ENCODE measurements at places on chromosomes 4 and X. TPM values are rescaled to one million over a fixed set of nuclear protein-coding genes. Genes with fewer than 3 reads are reported as not detected.

The SRPK3 gene
- not detected for polyA plus RNA-seq

The CITED1 gene
- 0.14 TPM for polyA plus RNA-seq

The ZNF674 gene
- polyA plus RNA-seq: 0.65 TPM

The PPARGC1A gene
- polyA plus RNA-seq: 1.1 TPM

The AMBN gene
- polyA plus RNA-seq: not detected

The AFM gene
- polyA plus RNA-seq: not detected

The CD99L2 gene
- polyA plus RNA-seq: 16.7 TPM

The GABRA4 gene
- polyA plus RNA-seq: not detected

The SMR3B gene
- not detected for polyA plus RNA-seq

The PLP1 gene
- polyA plus RNA-seq: not detected

The GAB3 gene
- polyA plus RNA-seq: 6.2 TPM

The ADRA2C gene
- polyA plus RNA-seq: not detected

The TRIM75 gene
- not detected for polyA plus RNA-seq

The NKX3-2 gene
- not detected for polyA plus RNA-seq

The CT45A2 gene
- polyA plus RNA-seq: not detected

The EXOC1L gene
- polyA plus RNA-seq: not detected

The MAOB gene
- not detected for polyA plus RNA-seq

The BLTP1 gene
- 3.3 TPM for polyA plus RNA-seq

The RPL39 gene
- polyA plus RNA-seq: 1,931 TPM

The FTSJ1 gene
- 36.6 TPM for polyA plus RNA-seq

The PAK3 gene
- not detected for polyA plus RNA-seq

The PITX2 gene
- not detected for polyA plus RNA-seq

The SLC25A14 gene
- 4.1 TPM for polyA plus RNA-seq

The CTAG2 gene
- not detected for polyA plus RNA-seq

The PDCL2 gene
- not detected for polyA plus RNA-seq

The IBSP gene
- not detected for polyA plus RNA-seq

The BEX4 gene
- polyA plus RNA-seq: 28.6 TPM

The CT45A10 gene
- polyA plus RNA-seq: not detected

The HHIP gene
- not detected for polyA plus RNA-seq

The AREG gene
- 0.97 TPM for polyA plus RNA-seq

The SPIN2A gene
- polyA plus RNA-seq: not detected

The MAGEA1 gene
- not detected for polyA plus RNA-seq

The ZNF711 gene
- not detected for polyA plus RNA-seq

The ARR3 gene
- polyA plus RNA-seq: not detected

The GNL3L gene
- 13.0 TPM for polyA plus RNA-seq

The COMMD8 gene
- polyA plus RNA-seq: 90.8 TPM

The GAGE12F gene
- polyA plus RNA-seq: not detected

The VCX3A gene
- not detected for polyA plus RNA-seq

The RBMXL3 gene
- not detected for polyA plus RNA-seq

The USO1 gene
- 15.4 TPM for polyA plus RNA-seq

The CABS1 gene
- polyA plus RNA-seq: not detected

The NUP62CL gene
- not detected for polyA plus RNA-seq

The XPNPEP2 gene
- polyA plus RNA-seq: not detected

The WDR17 gene
- 1.1 TPM for polyA plus RNA-seq

The UTP3 gene
- polyA plus RNA-seq: 5.0 TPM

The DRP2 gene
- polyA plus RNA-seq: not detected

The NXF2 gene
- polyA plus RNA-seq: not detected

The SH3TC1 gene
- polyA plus RNA-seq: 36.9 TPM

The TEX11 gene
- not detected for polyA plus RNA-seq

The ENPP6 gene
- not detected for polyA plus RNA-seq

The NPY1R gene
- not detected for polyA plus RNA-seq

The TDO2 gene
- not detected for polyA plus RNA-seq

All from CD14-positive monocyte (primary cell).